Hair follicular keratinocyte (primary cell): ENCODE measurements at places on chromosomes 12 and 14. TPM values are rescaled to one million over a fixed set of nuclear protein-coding genes. Genes with fewer than 3 reads are reported as not detected.

The ATXN7L3B gene
- total RNA-seq, result 11.9 and 12.9 TPM in 2 replicates

The CLEC4D gene
- total RNA-seq, result not detected in 2 replicates

The NFATC4 gene
- total RNA-seq, result 2.9 and 7.1 TPM in 2 replicates

The DPF3 gene
- total RNA-seq, result 0.16 TPM in 1 of 2 replicates, not detected in the other

The OR4N5 gene
- not detected in 2 replicates for total RNA-seq

The FMNL3 gene
- total RNA-seq, result 7.8 and 16.9 TPM in 2 replicates

The COCH gene
- total RNA-seq, result 0.23 TPM in 1 of 2 replicates, not detected in the other

The OR2AP1 gene
- total RNA-seq, result not detected in 2 replicates
